T-helper 1 cell (primary cell): ENCODE measurements at places on chromosomes 7 and 10.

- DNase-seq, result no peak
Observed at GRCh38 chr7:116351966-116352365, 141.6 kb downstream of the TES start.

- DNase-seq, result no peak
Observed at GRCh38 chr7:2084781-2085505, 147.8 kb downstream of the MAD1L1 start.

- no peak for DNase-seq
Observed at GRCh38 chr10:64537928-64538327, 1016.7 kb downstream of the REEP3 start.

- no peak for DNase-seq
Observed at GRCh38 chr10:14554091-14554490, 220.6 kb downstream of the FAM107B start.

GRCh38 chr7:99027841-99028240 lies 116.1 kb downstream of the SMURF1 start:
- DNase-seq, result no peak

DNA sequence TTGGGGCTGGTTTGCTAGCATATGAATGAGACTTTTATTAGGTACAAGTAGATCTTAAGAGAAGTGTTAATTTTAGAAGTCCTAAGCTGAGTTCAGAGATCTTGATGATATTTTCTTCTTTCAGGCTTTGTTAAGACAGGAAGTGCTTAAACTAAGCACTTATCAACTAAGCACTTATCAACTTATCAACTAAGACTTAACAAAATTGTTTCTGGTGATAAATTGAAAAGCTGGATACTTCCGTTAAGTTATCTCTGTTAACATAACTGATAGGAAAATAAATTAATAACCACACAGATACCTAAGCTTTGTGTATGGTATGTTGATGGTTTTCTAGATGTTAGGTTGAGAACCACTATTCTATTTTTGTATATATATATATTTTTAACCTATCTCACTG lies 113.7 kb downstream of the PHTF2 start:
- no peak for DNase-seq

- DNase-seq, result no peak
Observed at GRCh38 chr7:112173568-112173905, 32.7 kb downstream of the DOCK4 start.

- DNase-seq, result no peak
Observed at GRCh38 chr10:15200626-15201025, 32.1 kb upstream of the NMT2 start.

- DNase-seq, result no peak
Observed at GRCh38 chr7:33582104-33582503, 323.2 kb upstream of the BMPER start.

- no peak for DNase-seq
Observed at GRCh38 chr7:36792421-36792820, 68.1 kb upstream of the AOAH start.

DNA sequence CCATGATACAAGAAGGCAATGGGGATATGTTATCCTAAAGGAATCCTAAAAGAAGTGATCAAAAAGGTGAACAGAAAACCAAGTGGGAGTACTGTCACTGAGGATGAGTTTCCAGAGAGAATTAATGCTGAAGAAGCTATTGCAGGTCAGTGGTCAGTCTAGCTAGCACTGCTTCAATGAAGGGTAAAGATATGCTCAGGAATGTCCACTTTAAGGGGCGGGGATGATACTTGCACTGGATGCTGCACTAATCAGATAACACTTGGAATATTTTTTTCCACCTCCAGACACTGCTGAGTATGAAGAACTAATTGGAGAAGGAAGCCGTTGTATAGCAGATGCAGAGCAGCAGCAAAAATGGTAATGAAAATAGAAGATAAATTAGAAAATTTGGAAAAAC lies 75.3 kb downstream of the LRRC17 start:
- DNase-seq, result no peak

- no peak for DNase-seq
Observed at GRCh38 chr10:118735294-118735693, 19.5 kb downstream of the CACUL1 start.

GRCh38 chr10:79142522-79143309 lies 74.0 kb downstream of the ZMIZ1 start:
- DNase-seq, result no peak

DNA sequence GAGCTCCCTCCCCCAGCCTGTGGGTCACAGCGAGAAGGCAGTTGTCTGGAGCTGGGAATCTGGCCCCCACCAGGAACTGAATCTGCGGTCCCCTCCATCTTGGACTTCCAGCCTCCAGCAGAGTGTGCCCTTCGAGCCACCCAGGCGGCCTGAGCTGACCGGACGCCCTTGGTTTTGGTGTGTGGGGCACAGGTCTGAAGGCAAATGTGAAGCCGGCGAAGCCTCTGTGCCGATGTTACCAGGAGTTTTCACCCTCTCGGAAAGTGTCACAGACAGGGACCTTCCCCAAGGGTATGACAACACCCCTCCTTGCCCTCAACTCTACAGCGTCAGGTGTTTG lies 109.1 kb downstream of the DNAJB6 start:
- DNase-seq, result no peak

- no peak for DNase-seq
Observed at GRCh38 chr7:138967159-138967558, 14.0 kb downstream of the KIAA1549 start.

GRCh38 chr10:5396556-5397300 lies 7.9 kb downstream of the TUBAL3 start:
- no peak for DNase-seq

- no peak for DNase-seq
Observed at GRCh38 chr7:47295606-47296005, 286.3 kb downstream of the TNS3 start.

DNA sequence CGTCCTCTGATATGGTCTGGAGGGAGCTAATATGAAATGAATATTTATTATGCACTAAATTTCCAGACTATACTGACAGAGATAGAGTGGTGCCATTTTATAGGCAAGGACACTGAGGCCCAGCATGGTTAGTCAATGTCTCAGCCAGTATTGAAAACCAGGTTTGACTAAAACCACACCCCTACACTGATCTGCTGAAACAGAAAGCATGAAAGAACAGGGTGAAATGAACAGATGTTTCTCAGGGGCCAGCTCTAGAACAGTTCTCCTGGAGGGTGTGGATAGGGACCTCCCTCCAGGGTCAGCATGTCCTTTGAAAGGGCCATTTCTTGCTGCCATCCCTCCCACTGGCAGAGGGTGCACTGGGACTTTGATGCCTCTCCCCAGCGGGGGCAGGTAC lies 700.5 kb downstream of the GRID1 start:
- no peak for DNase-seq

DNA sequence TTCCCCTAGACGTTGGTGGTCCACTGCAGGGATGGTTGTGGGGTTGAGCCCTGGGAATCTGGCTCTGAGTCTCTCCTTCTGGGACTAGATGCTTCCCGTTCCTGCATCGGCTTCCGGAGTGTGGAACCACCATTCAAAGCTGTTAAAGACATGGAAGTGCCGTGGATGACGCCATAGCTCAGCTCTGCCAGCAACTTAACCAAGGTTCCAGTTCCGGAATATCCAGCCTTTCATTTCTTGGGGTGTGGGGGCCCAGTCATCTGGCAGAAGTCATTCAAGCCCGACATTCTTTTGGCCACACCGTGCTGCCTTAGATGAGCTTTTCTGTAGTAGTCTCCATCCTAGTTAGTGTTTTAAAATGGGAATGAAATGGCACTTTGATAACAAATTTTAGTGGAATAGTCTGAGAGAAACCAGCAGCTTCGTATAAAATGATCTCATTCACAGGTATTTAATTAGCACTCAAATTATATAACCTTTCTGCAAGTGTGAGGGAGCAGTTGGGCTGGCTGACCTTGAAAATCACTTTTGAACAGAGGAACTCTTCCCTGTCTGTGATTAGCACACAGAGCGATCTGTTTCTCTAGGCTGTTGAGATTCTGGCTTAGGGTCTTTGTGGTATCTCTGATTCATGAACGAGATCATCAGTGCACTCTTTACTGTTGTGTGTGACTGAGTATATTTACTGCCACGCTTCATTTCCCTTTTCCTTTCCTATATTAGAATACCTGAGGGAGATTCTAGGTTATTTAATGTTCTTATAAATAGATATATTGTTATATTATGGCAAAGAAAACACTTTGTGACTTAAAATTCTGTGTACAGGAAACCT lies 19.9 kb downstream of the LMTK2 start:
- no peak for DNase-seq

DNA sequence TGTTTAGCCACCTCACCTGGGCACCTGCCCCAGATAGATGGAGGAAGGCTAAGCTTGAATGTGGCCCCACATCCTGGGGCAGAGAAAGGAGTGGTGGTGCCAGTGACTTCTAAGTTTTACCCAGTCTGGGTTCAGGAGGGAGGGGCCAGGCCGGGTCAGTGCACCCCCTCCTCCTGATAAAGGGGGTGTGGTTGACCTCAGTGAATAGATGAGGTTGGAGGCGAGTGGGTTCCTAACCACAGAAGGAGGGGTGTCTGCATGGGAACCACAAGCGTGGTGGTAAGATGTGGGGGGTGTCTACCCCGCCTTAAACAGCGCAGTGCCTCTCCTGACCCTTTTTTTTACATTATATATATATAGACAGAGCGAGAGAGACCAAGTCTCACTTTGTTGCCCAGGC lies 105.3 kb upstream of the KCTD7 start:
- DNase-seq, result no peak

DNA sequence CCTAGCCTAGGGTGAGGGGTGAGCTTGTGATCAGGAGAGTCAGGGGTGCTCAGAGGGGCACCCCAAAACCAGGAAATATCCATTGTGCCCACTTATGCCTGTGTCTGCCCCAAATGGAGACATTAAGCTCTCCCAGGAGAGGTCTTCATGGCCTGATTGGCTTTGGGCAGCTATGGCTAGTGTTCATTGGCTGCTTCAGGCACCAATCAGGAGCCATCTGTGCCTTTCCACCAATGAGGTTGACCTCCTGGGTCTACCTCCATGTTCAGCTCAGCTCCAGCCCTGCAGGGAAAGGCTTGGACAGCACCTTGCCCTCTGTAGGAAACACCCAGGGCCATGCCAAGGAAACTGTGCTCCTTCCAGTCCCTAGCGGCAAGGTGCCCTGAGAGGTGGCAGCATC lies 23.9 kb upstream of the HSPB1 start:
- no peak for DNase-seq

DNA sequence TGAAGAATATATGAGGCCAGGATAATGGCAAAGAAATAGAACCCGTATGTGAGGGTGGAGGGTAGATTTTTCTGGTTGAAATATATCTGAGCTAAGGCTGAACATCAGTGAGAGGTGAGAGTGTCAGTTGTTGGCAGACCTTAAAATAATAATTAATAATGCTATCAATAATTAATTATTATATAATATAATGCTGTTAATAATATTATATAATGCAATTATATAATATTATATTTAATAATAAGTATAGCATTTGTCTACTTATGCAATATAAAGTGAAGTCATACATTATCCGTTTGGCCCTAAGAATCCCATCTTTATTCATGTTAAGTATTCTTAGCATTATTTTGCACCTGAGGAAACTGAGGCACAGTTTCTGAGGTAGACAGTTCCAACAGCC lies 269.9 kb upstream of the FZD8 start:
- DNase-seq, result no peak

GRCh38 chr10:11317936-11318670 lies 293.3 kb downstream of the USP6NL start:
- DNase-seq, result no peak

GRCh38 chr7:112540839-112541577 lies 60.2 kb downstream of the LSMEM1 start:
- DNase-seq, result no peak

DNA sequence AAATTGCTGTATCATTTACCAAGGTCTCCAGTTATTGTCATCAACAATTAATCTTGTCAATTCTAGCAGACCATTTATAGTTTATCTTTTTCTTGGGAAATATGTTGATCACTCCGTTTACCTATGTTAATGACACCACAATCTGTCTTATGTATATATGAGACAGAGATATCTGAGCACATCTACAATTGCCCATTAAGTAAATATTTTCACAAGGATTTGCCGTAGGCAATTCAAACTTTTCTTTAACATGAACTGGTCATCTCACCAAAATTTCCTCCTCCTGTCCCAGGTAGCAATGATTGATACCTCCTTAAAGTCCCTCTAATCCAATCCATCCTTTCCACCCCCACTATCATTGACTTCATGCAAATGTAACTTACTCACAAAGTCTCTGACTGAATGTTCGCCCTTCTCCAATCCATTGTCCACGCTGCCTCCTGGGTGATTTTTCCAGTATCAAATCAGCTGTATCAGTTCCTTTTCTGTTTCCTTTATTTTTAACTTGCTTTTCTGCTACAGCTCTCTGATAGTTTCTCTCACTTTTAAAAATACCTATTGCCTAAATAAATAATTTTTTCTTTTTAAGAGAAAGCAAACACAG lies 138.3 kb downstream of the GNAT3 start:
- DNase-seq, result no peak

- no peak for DNase-seq
Observed at GRCh38 chr10:34666008-34666704, 148.9 kb downstream of the PARD3 start.

- no peak for DNase-seq
Observed at GRCh38 chr7:147207988-147208387, 1091.4 kb downstream of the CNTNAP2 start.

- no peak for DNase-seq
Observed at GRCh38 chr10:46326066-46326465, 39.3 kb downstream of the ANTXRL start.

DNA sequence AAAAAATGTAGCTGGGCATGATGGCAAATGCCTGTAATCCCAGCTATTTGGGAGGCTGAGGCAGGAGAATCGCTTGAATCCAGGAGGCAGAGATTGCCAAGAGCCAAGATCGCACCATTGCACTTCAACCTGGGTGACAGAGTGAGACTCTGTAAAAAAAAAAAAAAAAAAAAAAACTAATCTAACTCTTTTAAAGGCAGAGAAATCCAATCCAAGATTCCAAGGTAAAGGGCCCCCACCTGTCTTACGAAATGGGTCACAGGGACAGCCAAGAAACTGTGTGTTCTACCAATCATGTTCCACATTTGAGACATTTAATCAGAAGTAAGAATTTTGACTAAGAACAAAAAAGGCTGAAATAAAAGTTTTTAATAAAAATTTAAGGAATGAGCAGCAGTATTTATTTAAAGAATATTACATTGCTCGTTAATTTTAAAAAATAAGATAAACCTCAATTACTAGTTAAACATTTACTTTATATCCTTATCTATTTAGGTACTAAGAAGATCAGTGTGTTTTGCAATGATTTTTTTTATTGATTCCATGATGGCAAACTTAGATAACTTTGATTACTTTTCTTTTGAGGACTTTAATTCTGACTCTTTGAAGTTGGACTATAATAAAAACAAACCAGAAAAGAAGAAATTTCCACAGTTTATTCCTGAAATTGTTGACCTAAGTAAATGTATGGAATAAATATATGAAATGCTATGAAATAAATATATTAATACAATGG lies 6.7 kb upstream of the OAT start:
- no peak for DNase-seq

DNA sequence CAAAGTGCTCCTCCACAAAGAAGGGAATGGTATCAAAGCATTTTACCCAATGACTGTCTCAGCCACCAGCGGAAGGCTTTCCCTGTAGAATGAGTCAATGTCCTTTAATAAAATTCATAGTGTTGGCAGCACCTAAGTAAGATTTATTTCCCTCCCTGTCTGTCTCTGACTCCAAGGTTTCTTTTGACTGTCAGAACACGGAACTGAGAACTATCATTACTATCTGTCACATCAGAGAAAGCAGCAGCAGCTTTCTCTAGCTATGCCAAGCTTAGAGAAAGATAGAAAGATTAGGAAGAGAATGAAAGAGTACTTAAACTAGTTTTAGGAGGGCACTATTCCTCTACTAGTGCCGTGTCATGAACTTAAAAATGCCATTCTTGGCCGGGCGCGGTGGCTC lies 400.1 kb downstream of the SORCS1 start:
- DNase-seq, result no peak

- DNase-seq, result no peak
Observed at GRCh38 chr7:82859106-82859850, 303.4 kb downstream of the PCLO start.
